ENCODE measurements at places on chromosomes 7 and 10.

DNA sequence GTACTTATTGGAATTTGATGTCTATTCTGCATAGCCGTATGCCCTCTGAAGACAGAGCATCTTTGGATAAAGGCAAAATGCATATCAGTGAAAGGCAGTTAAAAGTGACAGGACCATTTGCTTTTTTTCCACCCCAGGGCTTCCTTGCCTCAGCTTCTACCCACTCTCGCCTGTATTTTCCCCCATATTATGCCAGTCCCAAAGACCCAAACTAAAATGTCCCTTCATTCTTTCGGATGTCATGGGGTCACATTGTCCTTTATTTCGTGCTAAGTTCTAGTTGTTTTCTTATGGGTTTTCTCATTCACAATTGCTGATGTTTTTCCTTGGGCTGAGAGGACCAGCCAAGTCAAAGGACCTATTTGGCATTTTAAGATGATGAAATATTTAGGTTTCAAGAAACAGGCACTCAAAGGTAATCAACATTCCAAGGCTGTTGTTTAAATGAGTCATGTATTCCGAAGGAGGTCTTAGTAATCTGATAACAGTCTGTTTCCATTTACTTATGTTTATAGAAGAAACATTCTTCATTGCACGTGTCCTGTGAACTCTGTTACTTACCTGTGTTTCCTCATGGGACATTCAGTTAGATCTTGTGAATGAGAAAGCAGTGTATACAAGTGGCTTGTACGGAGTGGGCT, 74.1 kb downstream of the DNAH11 start:
- no peak for DNase-seq

DNA sequence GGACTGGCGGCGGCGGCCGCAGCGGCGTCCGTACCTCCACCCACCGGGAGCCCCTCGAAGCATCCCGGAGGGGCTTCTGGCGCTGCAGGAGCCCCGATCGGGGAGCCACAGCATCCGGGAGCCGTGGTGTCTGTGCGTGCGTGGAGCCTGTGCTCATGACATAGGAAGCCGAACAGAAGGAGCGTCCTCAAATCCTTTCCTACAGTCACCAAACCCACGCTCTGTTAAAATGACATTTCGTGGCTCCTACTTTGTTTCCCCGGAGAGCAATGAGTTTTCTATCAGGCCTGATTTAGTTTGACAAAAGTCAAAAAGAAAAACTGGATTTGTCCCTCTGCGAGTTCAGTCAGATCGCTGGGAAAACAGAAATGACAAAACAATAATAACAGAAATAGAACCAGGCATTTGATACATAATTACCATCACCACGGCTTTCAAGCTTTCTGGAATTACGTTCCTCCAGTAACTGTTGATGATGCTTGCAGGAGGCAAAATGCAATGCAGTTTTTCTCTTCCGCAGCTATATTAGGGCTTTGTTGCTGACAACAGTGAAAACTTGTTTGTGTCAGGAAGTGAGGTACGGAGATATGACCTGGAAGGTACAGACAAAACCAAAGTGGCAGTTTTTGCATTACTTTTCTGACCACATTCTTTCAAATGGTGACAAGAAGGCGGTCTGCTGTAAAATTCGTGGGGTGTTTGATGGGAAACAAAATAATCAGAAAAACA, 219.3 kb upstream of the MKLN1 start:
- DNase-seq, result no peak

DNA sequence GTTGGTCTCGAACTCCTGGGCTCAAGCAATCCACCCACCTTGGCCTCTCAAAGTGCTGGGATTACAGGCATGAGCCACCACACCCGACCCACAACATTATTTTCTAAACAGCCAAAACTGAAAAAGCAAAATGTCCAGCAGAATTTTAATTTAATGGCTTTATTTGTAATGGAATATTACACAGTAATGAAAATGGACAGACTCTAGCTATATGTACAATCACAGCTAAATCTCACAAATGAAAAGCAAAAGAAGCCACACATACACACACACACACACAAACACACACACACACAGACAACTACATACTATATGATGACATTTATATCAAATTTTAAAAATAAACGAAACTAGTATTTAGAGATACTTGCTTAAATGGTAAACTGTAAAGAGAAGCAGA, 18.7 kb downstream of the ARHGAP19 start:
- no peak for DNase-seq

GRCh38 chr7:32204361-32205018, 134.3 kb upstream of the PDE1C start:
- DNase-seq, result no peak

DNA sequence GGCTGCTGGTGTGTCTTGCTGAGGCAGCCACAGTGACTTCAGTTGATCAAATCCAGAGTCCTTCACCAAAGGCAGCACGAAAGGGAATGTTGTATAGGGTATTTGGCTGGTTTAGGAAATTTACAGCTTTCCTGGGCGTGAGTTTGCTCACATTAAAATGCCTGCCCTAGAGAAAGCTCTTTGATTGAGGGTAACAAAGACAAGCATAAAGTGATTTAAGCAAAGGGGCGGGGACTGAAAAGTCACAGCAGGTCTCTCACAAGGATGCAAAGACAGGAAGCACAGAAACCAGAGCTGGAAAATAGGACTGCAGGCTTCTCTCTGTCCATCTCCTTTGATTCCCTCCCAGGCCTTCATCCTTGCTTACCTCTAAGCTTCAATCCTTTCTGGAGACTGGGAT, 139.2 kb downstream of the ELMO1 start:
- no peak for DNase-seq

DNA sequence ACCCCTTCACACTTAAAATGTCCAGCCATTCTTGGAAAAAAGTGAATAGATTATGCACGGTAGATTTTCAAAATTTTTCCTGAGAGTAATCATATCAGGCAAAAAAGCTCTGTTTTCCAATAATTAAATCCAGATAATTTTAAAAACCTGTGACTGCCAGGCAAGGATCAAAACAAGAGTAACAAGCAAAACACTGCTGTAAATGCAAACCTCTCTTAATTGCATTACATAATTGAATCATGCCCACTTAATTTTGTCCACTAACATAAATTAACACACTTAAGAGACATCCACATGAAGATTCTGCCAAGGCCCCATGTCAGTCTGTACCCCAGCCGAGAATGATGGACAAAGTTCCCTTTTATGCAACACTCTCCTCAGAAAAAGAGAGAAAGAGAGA, 135.3 kb downstream of the FGFR2 start:
- DNase-seq, result no peak

DNA sequence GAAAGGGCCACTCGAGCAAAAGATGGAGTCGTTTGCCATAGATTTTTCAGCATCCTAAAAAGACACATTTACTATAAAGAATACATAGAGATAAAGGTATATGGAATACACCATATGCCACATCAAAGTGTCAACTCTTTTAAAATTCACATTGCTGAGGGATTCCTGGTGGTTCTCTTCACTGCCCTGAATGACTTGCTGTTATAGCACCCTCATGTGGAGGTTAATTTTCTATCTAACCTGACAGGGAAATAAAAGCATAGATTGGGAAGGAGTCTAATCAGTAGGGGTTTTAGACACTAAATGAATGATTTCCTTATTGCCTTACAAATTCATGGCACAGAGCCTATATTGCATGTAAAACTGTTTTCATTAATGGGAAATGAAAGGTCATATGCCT, 25.9 kb downstream of the DNAH11 start:
- no peak for DNase-seq

DNA sequence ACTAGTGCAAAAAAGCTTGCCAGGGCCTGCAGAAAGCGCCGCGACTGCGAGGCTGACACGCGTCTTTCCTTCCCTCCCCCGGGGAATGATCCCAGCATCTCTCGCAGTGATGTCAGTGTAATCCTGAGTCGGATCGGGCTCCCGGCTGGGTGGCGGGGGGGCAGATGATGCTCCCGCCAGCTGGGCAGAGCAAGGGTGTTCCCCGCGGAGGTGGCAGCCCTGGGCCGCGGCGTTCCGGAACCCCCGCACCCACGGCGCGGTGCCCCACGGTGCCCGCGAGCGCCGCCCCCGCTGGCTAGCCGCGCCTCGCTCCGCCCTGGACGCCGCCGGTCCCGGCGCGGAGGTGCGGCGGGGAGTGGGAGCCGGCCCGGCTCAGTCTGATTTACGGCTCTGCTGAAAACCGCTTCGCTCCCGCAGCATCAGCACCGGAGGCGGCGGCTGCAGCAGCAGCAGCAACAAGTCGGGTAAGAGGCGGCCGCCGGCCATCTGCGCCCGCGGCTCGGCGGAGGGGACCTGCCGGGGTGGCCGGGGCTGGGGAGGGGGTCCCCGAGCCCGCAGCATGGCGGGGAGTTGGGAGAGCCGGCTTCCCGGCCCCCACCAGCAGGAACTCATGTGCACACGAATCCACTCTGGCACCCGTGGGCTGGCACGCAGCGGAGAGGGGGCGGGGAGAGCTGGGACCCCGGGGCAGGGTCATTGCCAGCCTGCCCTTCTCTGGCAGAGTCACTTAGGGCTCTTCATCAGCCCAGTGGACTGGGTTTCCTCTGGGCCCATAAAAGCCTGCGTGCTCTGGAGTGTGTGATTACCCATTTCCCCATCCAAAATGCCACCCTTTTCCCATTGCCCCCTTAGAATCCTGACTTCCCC, at the start of gene ZNF365:
ZNF365 (plus strand) TSS at position 375 of the 867 bp plus-strand sequence. CDS start 1,825 bp downstream, outside the sequence.
- peak; percentile 50 for DNase-seq

DNA sequence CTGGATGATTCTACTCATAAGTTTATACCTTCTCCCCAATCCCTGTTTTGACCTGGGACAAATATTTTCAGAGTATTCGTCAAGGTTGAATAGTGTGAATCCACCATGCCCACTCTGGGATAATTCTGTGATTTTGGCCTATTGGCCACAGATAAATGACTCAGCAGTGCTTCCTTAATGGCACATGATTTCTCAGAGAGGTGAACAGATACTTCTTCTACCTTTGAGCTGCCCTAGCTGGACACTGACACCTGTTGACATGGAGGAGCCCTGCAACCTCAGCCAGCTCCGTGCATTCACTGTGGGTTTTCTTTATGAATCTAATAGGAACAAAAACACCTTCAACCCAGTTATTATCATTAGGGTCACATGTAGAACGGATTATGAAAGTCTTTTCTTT, 40.9 kb upstream of the HPS1 start:
- no peak for DNase-seq

DNA sequence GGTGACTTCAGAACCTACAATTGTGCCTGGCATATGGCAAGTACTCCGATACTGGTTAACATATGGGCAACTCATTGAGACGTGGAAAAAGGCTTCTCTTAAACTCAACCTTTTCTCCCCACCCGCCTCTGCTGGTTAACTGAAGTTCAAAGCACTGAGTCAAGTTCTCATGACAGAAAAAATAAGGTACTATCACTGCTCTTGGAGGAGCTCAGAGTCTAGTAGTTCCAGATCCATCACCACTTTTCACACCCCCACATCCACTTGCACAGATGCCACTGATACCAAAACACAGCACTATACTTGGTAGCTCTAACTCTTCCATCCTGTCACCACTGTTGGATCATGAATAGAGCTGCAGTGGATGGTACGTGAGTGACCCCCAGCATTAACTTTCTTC, 36.2 kb downstream of the CCDC6 start:
- DNase-seq, result no peak

DNA sequence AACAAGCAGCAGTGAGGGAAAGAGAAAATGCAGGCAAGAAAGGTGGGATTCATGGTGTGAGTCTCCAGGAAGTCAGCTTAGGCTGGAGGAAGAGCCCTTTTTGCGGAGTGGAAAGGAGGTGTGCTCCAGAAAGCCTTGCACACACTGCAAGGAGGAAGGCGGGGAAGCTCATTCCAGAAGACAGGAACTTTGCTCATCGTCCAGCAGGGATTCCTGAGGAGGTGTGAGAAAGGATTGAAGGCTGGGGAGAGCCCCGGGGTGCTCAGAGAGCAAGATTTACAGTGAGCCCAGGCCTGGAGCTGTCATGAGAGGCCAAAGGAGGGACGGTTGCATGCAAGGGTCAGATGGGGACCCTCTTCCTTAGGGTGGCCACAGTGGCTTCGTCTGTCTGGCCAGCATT, 17.6 kb downstream of the SLC29A3 start:
- DNase-seq, result no peak

- DNase-seq, result no peak
Measured at GRCh38 chr7:106524690-106525059, 136.3 kb downstream of the CCDC71L start.

- DNase-seq, result no peak
Measured at GRCh38 chr7:155032978-155033377, 30.1 kb upstream of the PAXIP1 start.

- no peak for DNase-seq
Measured at GRCh38 chr7:39667341-39667923, 44.1 kb downstream of the RALA start.

DNA sequence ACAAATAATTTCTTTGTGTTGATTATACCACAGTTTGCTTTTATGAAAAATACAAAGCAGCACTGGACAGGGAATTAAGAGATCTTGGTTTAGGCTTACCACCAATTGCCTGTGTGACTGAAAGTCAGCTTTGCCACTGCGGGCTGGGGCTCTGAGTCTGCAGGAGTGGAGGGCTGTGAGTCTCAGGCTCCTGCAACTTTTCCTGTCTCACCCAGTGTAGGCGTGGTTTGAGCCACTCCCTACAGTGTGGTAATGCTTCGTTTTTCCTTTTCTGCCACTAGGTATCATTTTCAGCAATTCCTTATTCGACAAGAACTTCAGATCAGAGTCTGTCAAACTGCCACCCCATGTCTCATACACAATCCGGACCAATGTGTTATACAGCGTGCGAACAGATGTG, 180.6 kb downstream of the ABCA13 start:
- DNase-seq, result no peak

DNA sequence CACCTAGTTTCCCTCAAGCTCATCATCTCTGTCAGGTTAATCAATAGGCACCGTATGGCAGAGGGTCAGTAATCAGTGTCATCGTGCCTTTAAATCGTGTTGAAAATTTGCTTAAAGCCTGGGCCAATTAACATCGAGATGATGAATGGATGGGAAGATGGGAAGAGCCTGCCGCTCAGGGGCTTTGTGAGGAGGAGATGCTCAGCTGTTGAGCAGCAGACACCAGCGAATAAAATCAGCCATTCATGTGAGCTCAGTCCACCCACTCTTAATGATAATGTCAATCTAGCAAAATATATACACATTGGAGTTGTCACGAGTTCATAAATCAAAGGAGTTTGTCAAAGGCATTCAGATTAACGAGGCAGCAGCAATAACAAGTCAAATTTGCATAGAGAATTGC, 97.7 kb downstream of the BTRC start:
- no peak for DNase-seq

- DNase-seq, result no peak
Measured at GRCh38 chr7:148580446-148580845, 10.1 kb upstream of the C7orf33 start.

DNA sequence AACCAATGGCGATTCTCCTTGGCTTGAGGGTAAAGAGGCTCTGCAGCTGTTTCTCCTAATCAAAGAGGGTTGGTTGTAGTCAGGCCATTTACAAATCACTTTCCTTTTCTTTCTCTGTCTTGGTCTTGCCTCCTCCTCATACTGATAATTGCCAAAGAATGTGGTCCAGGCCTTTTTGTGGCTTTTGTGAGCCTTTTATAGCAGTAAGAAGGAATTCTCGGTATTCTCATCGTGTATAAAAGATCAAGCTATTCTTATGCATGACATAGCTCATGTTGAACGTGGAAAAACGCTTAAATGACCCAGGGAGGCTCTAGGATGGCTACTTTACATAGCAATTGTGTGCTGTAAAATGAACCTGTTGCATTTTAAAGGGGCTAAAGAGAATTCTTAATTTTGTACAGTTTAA, 62.6 kb downstream of the RBM20 start:
- no peak for DNase-seq

- peak; percentile 54 for DNase-seq
Measured at GRCh38 chr7:50308532-50309385, 4.2 kb downstream of the IKZF1 start.

GRCh38 chr10:29285624-29286051, 3.2 kb upstream of the LYZL1 start:
- DNase-seq, result no peak
